ENCODE measurements at places on chromosomes 1 and 21.

DNA sequence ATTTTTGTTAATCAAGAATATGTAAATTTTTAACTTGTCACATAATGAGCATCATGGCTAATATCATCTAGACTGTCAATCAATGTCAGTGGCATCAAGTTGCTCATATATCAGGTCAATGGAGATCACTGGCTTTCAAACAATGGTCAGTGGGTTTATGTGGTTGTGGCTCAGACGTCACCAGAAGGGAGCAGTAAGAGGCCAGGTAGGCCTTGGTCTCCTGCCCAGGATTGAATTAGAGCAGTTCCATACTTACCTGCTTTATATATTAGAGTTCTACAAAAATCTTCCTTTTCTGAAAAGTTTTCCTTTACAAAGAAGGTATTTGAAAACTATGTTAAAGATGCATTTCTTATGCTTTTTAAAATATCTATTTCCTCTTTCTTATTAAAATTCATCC lies 206.3 kb upstream of the B3GALT2 start:
- no peak for DNase-seq

DNA sequence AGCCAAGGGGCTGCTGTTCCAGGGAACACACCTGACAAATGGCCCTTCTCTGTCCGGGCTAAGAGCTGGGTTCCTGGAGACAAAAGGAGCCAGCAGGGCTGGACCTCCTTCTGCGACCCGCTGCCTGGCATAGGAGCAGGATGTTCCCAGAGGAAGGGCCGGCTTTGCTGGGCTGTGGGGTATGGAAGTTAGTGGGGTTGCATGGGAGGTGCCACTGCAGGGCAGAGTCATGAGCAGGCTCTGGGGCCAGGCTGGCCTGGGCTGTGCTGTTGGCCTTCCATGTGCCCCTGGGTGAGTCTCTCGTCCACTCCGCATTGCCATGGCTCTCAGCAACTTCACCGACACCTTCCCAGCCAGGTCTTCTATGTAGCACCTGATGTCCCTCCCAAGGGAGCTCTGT lies 507.6 kb downstream of the PTPRU start:
- no peak for DNase-seq

- DNase-seq: no peak
Observed at GRCh38 chr21:29238053-29238966, 60.4 kb upstream of the BACH1 start.

DNA sequence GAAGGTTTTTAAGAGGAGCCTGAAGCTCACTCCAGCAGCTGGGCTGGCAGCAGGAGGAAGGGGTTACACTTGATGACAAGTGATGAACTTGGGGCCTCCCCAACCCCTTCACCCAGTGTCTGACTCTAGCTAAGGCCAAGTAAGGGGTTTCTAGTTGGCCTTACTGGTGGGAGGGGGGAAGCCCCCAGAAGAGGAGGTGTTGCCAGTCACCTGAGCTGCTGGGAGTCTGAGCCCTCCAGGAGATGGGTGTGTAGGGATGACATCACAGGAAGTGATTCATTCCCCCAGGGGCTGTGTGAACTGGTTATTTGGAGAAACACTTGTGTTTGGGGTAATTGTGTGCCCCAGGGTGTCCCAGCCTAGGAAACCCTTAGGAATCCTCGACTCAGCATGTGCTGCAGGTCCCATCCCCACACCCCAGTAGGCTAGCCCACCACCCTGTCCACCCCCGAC lies 3.1 kb downstream of the PADI1 start:
- no peak for DNase-seq

- no peak for DNase-seq
Observed at GRCh38 chr21:44751799-44752636, 40.6 kb upstream of the TSPEAR start.

GRCh38 chr1:241713316-241713715 lies 61.2 kb downstream of the WDR64 start:
- DNase-seq: no peak
